ENCODE measurements at places on chromosomes 12 and 14.

GRCh38 chr14:29671034-29671433 lies 256.6 kb downstream of the PRKD1 start:
- DNase-seq = no peak

- no peak for DNase-seq
Measured at GRCh38 chr12:123891516-123892179, 81.0 kb downstream of the CCDC92 start.

GRCh38 chr12:16962889-16963288 lies 356.9 kb upstream of the LMO3 start:
- DNase-seq = no peak

GRCh38 chr12:95143621-95144205 lies 70.3 kb upstream of the NR2C1 start:
- DNase-seq = no peak
